Urinary bladder (tissue), 4 donors: ENCODE measurements at places on chromosomes 5 and 9. TPM values are rescaled to one million over a fixed set of nuclear protein-coding genes. Genes with fewer than 3 reads are reported as not detected.

GRCh38 chr9:27206041-27206440, 90.9 kb downstream of the EQTN start:
- DNase-seq, result no peak

The TLX3 gene
- 0.16 TPM for polyA plus RNA-seq

The SLC6A19 gene
- polyA plus RNA-seq, result not detected

The IFNA2 gene
- polyA plus RNA-seq, result not detected

The MYMK gene
- not detected for polyA plus RNA-seq

DNA sequence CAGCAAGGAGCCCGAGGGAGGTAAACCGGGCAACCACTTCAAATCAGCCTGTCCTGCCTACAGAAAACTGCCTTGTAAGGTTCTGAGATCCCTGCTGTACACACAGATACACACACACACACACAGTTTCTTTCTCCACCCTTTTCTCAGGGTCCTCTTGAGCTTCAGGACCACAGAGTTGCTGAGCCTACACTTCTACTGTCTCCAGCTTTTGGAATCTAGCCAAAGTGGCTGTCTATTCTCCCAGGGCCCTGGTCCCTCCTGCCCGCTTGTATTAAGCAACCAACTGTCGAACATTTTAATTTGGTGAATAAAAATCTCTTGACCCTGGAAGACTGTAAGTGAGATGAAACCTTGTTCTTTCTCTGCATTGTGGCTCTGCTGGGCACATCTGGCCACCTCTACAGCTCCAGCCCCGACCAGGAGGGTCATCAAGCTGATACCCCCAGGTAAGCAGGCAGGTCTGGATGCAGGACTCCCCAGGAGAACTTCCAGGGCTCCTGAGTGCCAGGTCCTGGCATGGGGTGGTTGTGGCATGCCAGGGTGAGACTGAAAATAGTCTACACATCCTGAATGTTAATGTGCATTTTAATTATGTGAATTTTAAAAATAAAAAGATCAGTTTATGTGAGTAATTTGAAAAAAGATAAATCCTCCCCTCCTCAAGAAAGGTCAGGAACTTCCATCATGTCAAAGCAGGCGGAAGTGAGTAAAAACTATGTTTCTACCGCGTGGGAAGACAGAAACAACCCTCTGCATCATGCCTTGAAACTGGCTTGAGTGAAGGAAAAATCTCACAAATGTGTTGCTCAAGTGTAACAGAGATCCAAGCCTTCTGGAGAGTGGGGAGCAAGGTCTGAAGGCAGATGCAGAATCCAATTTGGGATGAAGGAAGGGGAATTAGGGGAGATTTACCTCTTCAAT, 15.0 kb upstream of the S1PR3 start:
- DNase-seq, result no peak

DNA sequence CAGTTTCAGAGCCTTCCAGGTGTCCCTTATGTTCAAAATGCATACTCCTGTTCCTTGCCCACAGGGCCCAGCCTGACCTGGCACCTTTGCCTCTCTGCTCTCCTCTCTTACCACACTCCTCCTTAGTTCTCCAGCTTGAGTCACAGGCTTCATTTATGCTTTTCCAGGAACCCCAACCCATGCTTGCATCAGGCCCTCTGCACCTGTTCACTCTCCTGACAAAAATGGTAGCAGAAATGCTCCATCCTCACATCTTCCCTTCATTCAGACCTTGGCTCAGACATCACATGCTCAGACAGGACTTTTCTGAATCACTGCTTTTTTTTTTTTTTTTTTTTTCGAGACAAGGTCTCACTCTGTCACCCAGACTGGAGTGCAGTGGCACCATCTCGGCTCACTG, 15.1 kb upstream of the RNF145 start:
- no peak for DNase-seq

DNA sequence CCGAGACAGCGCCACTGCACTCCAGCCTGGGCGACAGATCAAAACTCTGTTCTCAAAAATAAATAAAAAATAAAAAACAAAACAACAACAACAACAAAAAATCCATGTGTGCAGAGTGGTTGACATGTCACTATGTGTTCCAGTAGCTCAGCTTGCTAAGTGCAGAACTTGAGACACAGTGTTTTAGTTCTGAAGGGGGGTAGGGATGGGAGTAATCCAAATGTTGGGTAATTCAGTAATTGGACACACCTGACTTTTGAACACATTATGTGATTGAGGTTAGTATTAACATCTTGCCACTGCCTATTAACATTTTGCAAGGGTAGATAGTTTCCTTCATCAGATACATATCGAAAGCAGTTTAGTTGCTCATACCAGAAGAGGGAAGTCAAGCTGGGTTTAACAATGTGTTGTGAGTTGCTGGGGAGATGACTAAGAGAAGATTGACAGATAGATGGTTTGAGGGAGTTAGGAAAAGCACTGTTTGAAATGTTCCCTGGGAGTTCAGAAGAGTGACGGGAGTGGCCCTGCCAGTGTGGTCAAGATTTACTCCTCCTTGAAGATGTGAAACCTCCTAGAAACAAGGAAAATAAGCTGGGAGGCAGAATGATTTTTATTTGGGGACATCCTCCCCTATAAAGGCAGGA, 928 bp downstream of the HACD4 start:
- no peak for DNase-seq

- no peak for DNase-seq
Measured at GRCh38 chr5:2299388-2300220, 416.9 kb upstream of the IRX4 start.

GRCh38 chr5:7856855-7857254, 5.9 kb upstream of the CFAP90 start:
- no peak for DNase-seq

DNA sequence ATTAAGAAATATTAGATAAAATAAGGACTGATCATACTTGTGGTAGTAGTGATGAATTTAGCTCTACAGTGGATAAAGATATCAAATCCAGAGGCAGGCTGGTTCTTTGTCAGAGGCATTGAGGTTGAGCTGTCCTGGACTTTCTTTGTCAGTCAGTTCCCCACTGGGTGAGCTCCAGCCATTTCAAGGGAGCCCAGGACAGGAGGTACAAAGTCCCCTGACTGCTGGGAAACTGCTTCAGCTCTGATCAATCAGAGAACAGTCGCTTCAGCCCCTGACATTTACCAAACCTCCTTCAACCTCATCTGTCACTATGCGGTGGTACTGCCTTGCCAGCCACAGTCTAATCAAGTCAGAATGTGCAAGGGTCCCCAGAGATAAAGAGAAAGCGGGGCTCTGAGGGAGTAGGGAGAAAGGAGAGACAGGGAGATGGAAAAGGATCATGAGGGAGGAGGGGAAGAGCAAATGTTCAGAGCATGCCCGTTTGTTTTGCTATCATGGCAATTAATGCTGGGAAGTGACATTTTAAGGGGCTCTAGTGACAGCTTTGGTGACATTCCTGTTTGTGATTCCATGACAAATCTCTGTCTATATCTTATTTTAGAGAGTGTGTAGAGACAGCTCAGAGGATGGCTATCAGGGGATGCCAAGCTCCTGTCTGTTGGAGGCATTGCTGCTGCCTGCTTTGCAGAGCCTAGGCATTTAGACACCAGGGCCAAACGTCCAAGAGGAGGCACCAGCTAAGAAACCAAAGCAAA, 223.2 kb downstream of the ASTN2 start:
- DNase-seq, result no peak

DNA sequence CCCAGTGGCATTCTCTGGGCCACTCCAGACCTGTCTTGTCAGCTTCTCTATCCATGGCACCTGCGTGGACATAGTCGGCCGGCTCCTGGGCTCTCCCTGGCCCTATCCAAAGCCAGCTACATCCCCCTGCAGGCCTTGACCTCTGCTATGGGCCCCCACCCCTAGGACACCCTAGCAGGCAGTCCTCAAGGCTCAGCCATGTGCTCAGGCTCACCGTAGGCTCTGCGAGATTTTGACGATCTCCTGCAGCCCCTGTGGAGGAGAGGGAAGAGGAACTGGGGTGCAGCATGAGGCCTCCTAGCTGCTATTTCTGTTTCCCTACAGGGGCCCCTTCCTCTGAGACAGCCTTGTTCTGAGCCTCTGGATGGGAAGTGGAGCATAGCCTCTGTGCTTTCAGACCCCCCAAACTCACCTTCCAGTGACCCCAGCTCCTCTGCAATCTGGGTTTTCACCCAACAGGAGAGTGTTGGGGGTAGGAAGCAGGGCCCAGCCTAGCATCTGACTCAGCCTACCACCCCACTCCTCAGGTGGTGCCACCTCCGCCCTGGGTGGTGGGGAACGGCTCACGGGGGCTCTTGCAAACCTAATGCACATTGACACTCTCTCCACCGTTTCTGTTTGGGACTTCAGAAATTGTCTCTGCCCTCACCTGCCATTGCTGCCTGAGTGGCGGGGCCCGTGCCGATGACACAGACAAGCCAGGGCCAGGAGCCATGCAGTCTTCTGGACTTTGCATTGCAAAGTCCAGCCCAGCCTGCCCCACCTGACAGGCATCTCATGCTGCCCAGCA, 36.7 kb downstream of the HRH2 start:
- no peak for DNase-seq

The MLANA gene
- polyA plus RNA-seq, result not detected

The OTP gene
- polyA plus RNA-seq, result not detected

DNA sequence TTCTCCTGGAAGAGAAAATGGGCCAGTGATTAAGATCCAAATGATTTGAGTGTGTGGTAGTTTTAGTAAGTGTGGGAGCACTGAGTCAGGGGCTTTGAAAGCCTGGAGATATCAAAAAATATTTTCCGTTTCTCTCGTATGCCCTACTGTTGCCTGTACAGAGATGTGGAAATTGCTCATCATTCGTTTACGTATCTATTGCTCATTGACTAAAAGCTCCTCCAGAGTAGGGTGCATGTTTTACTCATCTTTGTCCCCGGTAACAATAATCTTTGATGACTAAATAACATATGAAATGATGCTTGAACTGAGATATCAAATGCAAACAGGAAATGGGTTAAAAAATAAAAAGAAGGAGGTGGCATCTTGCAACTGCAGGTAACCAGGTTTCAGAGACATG, 114.2 kb upstream of the FST start:
- DNase-seq, result no peak

GRCh38 chr9:102101723-102102122, 363.3 kb upstream of the GRIN3A start:
- no peak for DNase-seq

GRCh38 chr9:2957656-2958200, 113.8 kb upstream of the PUM3 start:
- no peak for DNase-seq

DNA sequence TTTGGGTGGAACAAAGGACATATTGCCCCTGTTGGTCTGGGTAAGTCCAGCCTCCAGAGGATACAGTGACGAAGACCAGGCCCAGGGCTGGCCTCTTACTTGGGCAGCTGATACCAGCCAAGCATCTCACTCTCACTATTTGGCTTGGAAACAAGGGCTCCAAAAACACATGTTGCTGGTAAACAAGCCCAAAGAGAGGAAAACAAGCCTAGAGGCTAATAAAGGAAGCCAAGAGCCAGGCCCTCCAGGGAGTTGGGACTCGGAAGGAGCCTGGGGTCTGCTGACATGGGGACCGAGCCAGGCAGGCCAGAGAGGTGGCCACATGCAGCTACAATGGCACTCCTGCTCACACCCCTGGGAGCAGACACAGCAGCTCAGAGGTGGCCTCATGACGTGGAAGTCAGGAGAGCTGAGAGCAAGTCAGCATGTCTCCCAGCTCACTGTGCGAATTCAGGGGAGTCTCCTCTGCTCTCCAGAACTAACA, 5.7 kb downstream of the SPARC start:
- no peak for DNase-seq

- DNase-seq, result no peak
Measured at GRCh38 chr9:111831371-111832108, 36.8 kb upstream of the SHOC1 start.

The FAT2 gene
- polyA plus RNA-seq, result 2.7 TPM

DNA sequence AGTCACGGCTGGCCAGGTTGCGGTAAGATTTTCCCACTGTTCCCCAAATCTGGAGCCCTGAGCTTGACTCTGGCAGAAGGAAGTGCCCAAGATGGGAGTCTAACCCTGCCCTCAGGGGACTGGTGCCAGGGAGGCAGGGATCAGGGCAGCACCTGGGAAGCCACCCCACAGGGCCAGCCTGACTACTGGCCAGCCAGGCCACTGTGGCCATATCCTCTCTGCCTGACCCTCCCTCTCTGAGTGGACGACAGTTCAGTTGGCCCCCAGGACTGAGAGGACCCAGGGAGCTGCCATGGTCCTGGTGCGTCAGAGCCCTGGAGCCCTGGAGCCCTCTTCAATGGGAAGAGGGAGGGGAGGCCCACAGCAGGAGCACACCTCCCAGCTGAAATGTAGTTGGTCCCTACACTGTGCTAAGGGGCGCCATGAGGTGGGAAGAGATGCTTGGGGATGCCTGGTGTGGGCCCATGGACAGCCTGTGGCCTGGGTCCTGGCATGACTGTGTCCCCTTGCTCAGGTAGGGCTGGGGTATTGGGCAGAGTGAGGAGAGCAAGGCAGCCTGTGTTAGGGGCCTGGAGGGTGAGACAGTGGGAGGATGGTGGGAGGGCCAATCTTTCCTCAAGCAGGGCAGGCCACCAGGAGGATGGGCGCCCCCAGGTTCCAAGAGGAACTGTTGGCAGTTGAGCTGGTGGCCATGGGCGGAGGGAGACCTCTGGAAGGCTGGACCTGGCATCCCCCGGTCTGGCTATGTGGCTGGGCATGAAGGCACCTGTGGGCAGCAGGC, 81.1 kb downstream of the PHF2 start:
- no peak for DNase-seq

GRCh38 chr5:43065387-43065947, 25.3 kb upstream of the ANXA2R start:
- no peak for DNase-seq

DNA sequence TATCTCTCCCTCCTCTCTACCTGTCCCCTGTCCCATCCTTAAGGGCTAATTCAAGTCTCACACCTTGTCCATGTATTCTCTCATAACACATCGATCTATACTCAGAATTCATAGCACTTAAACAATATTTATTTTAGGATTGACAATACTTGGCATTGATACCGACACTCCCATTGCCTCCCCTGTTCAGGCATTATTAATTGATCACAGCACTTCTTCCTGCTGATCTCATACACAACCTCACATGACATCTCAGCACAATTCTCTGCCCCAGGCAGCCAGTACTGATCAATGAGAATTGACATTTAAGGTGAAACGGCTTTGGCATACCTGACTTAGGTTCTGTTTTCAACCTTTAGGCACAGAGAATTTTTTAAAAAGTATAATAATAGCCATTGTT, 582.4 kb upstream of the BRINP1 start:
- no peak for DNase-seq

DNA sequence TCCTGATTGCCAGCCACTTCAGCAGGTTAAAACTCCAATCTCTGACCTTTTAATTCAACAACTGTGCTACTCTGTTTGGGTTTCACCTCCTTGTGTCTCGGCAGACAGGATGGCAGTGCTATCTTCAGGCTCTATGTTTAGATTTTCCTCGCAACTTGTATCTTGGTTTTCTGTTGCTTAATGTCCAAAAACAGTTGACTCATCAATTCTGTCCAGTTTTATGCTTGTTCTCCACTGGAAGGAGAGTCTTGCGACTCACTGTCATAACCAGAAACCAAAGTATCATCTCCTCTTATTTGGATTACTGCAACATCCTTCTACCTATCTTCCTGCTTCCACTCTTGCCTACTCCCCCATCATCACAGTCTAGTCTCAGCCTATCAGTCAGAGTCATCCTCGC, 130.9 kb upstream of the ADAMTS16 start:
- DNase-seq, result no peak

GRCh38 chr5:65927503-65928321, 1.3 kb downstream of the ERBIN start:
- DNase-seq, result no peak

- DNase-seq, result no peak
Measured at GRCh38 chr5:36389245-36389644, 87.5 kb upstream of the RANBP3L start.

The LSM11 gene
- 12.6 TPM for polyA plus RNA-seq
